ENCODE measurements at places on chromosomes 5 and 9. TPM values are rescaled to one million over a fixed set of nuclear protein-coding genes. Genes with fewer than 3 reads are reported as not detected.

- H3K36me3 ChIP-seq, result no peaks in the 10 kb centered on the region
- H3K27ac ChIP-seq, result peak overlapping the region; percentile 43
- peaks cover 15% of the 10 kb centered on the region for H3K4me1 ChIP-seq
- H3K27me3 ChIP-seq, result no peaks in the 10 kb centered on the region
These were observed 163.5 kb downstream of the SEMA6A start for GRCh38 chr5:116411101-116411571.

- no peak for DNase-seq
- no peak overlapping the region for H3K4me3 ChIP-seq
These were observed 21.0 kb upstream of the CDKN2B start for GRCh38 chr9:22030101-22030598.

- H3K27me3 ChIP-seq, result peaks cover 97% of the 10 kb centered on the region
- H3K36me3 ChIP-seq, result no peaks in the 10 kb centered on the region
- no peak for DNase-seq
These were observed 41.7 kb downstream of the UNC5A start for GRCh38 chr5:176851871-176852658.

- no peak for DNase-seq
- H3K4me3 ChIP-seq, result no peak overlapping the region
- H3K27ac ChIP-seq, result no peak overlapping the region
- H3K36me3 ChIP-seq, result no peaks in the 10 kb centered on the region
- no peaks in the 10 kb centered on the region for H3K4me1 ChIP-seq
- H3K27me3 ChIP-seq, result no peaks in the 10 kb centered on the region
These were observed 76.2 kb upstream of the TMED7 start for GRCh38 chr5:115702025-115702424.

DNA sequence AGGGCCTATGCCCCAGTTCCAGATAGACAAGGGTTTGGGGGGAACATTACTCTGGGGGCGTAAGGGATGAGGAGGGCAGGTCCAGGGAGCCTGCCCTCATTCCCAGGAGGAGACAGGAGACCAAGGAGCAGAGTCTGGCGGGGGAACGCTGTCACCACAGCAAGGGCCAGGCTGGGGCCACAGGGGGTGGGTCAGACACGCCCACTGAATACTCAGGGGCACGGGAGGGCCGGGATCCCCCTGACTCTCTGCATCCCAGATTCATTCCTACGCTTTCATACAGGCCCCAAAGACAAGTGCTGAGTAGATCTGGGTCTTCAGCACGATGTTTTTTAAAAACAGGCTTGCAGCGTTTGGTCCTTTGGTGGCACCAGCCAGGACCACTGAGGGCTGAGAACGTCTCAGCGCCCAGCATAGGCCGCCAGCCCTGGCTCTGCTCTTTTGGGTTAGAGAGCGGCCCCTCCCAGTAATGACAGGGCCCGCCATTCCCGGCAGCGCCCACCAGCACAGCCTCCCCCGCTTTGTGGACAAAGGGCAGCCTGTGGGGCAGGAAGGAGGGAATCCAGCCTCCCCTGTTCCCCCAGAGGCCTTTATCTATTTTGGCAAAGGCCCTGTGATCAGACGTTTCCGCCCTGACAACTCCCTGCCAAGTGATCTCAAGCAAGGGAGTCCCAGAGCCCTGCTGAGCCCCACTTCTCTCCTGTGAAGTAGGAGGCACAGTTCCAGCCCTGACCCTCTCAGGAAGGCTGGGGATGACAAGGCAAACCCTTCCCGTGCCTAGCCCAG lies 24.9 kb downstream of the NEK6 start:
- peak overlapping the region; percentile 76 for H3K27ac ChIP-seq
- DNase-seq, result peak; percentile 70
- H3K4me3 ChIP-seq, result peak overlapping the region; percentile 24
- no peaks in the 10 kb centered on the region for H3K27me3 ChIP-seq
- H3K4me1 ChIP-seq, result peaks cover 90% of the 10 kb centered on the region
- H3K36me3 ChIP-seq, result no peaks in the 10 kb centered on the region

GRCh38 chr5:43042176-43042625 lies 2.1 kb upstream of the ANXA2R start:
- peaks cover 82% of the 10 kb centered on the region for H3K27me3 ChIP-seq
- peaks cover 43% of the 10 kb centered on the region for H3K4me1 ChIP-seq
- no peaks in the 10 kb centered on the region for H3K36me3 ChIP-seq
- peak; percentile 73 for DNase-seq

- peaks cover 74% of the 10 kb centered on the region for H3K27me3 ChIP-seq
- no peak for DNase-seq
- H3K27ac ChIP-seq, result no peak overlapping the region
- no peaks in the 10 kb centered on the region for H3K36me3 ChIP-seq
These were observed 61.2 kb upstream of the EGFLAM start for GRCh38 chr5:38197118-38197517.

DNA sequence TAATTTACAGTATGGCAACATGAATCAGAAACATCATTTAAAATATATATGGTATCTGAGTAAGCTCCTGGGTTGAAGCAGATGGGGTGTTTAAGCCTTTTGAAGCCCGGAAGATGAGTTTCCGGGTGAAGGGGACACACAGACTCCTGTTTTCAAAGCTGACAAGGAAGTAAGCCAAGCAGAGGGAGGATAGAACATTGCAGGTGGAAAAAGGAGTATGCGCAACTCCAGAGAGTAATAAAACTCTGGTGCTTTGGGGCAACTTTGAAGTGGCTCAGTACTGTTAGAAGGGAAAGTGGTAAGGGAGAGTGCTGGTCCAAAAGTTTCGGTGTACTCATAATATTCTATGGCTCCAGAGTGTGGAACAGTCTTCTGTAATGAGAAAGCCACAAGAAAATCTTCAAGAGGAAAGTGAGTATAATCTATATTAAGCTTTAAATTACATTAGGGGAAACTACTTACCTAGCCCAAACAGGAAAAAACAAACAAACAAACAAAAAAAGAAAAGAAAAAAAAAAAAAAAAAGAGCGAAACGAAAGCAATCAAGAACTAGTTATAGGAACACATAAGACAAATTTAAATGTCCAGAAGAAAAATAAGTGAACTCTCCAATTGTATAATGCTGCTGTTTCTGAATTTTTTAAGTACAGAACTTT lies 2.3 kb upstream of the ST8SIA4 start:
- peak overlapping the region; percentile 89 for H3K27ac ChIP-seq
- peaks cover 18% of the 10 kb centered on the region for H3K4me1 ChIP-seq
- H3K4me3 ChIP-seq, result peak overlapping the region; percentile 70
- peaks cover 37% of the 10 kb centered on the region for H3K27me3 ChIP-seq

DNA sequence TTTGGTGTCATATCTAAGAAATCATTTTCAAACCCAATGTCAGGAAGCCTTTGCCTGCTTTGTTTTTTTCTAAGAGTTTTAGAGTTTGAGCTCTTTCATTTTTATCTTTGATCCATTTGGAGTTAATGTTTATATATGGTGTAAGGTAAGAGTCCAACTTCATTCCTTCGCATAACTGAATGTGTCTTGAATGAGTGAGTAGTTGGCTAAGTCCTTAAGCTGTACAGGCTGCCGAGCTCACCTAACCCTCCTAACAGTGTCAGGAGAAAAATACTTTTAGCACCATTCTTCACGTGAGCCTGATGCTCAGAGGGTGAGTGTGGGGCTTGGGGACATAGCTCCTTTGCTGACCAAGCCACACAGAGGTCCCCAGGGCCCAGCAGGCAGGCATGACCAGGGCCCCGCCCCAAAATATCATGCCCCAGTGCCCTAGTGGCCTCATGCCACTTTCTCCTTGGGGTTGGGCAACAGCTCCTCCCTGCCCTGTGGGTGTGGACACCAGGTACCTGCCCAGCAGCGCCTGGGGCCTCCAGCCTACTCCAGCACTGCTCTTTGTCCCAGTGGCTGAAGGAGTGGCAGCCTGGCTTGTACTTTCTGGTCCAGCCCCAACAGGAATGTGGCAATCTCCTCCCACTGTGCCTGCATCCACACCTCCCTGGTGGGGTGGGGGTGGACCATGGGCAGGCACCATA lies 17.2 kb downstream of the PPARGC1B start:
- no peaks in the 10 kb centered on the region for H3K27me3 ChIP-seq
- no peak overlapping the region for H3K4me3 ChIP-seq
- H3K36me3 ChIP-seq, result no peaks in the 10 kb centered on the region
- H3K27ac ChIP-seq, result peak overlapping the region; percentile 50

GRCh38 chr5:68653471-68653870 lies 437.9 kb downstream of the PIK3R1 start:
- DNase-seq, result no peak
- H3K27ac ChIP-seq, result no peak overlapping the region
- H3K4me1 ChIP-seq, result no peaks in the 10 kb centered on the region
- no peak overlapping the region for H3K4me3 ChIP-seq
- H3K36me3 ChIP-seq, result no peaks in the 10 kb centered on the region
- no peaks in the 10 kb centered on the region for H3K27me3 ChIP-seq

GRCh38 chr5:74465724-74466123 lies 174.8 kb downstream of the ENC1 start:
- no peak for DNase-seq
- no peak overlapping the region for H3K4me3 ChIP-seq
- no peaks in the 10 kb centered on the region for H3K36me3 ChIP-seq
- peaks cover 5% of the 10 kb centered on the region for H3K4me1 ChIP-seq
- H3K27me3 ChIP-seq, result no peaks in the 10 kb centered on the region

- no peak for DNase-seq
- no peak overlapping the region for H3K4me3 ChIP-seq
- H3K4me1 ChIP-seq, result no peaks in the 10 kb centered on the region
- H3K27ac ChIP-seq, result no peak overlapping the region
These were observed 353.7 kb downstream of the SLCO4C1 start for GRCh38 chr5:101942321-101942882.

DNA sequence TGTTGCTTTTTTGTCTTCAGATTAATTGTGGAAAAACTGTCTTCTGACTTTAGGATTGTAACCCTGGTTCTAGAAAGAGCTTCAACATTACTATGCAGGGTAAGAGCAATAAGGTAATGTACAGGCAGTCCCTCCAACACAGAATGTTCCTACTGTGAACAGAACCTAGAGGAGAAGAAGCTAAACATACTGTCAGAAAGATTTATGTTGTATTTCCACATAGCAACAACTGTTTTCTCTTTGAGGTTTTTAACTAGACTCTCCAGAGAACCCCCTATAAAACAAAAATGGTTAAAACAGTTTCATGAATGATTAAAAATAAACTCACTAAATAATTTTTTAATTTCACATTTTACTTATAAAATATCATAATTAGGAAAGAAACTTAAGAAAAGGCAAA lies 64.3 kb upstream of the NAA35 start:
- no peak overlapping the region for H3K27ac ChIP-seq
- peaks cover 2% of the 10 kb centered on the region for H3K36me3 ChIP-seq
- H3K4me1 ChIP-seq, result no peaks in the 10 kb centered on the region
- H3K27me3 ChIP-seq, result no peaks in the 10 kb centered on the region
- DNase-seq, result no peak

DNA sequence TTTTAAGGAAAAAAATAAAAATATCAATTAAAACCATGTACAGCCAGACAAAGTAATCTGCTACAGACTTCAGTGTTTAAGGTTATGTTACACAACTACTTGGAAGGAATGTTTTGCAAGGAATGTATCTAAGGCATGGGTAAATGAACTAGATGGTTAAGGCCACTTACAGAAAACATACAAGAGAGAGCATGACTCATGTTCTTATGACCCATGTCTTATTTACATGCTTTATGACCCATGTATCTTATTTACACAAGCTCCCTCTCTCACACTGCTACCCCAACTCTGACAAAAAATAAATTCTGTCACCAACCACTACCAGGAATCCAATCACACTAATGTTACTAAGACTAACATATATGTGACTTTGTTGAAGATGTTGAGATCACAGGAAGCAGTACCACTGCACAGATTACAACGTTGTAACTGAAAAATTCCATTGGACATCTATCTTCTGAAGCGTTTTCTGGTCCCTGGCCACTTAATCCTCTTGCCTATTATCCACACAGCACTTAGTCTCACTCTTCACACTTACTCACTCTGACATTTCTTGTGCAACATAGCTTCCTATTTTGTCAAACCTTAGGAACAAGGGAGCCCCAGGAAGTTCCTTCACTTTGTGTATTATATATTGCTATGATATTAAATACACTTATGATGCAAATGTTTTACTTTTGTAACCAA lies 1630.1 kb upstream of the C9orf72 start:
- no peaks in the 10 kb centered on the region for H3K36me3 ChIP-seq
- H3K27me3 ChIP-seq, result peaks cover under 1% of the 10 kb centered on the region
- H3K27ac ChIP-seq, result no peak overlapping the region

- H3K4me1 ChIP-seq, result peaks cover 10% of the 10 kb centered on the region
- peak; percentile 19 for DNase-seq
- no peaks in the 10 kb centered on the region for H3K27me3 ChIP-seq
These were observed 19.8 kb upstream of the MTX3 start for GRCh38 chr5:80010754-80011392.

Gene PCDHGA4
- total RNA-seq, result 7.3 TPM

Gene TAF11L5
- total RNA-seq, result not detected

Gene SELENOP
- total RNA-seq, result 213 TPM

Gene RMRP
- total RNA-seq, result 15,093 TPM

Gene NKD2
- 3.7 TPM for total RNA-seq

Gene ARL10
- total RNA-seq, result 6.0 TPM

Gene C5orf34
- total RNA-seq, result 0.22 TPM

Gene BARHL1
- total RNA-seq, result not detected

Gene SPAAR
- total RNA-seq, result 6.5 TPM

Gene SLC6A3
- total RNA-seq, result not detected

Measured in left ventricle myocardium inferior (tissue), 1 donor.